ENCODE measurements at places on chromosomes 13 and 19.
A peak's percentile ranks its signal among the peaks of the same experiment; 100 is the strongest.

GRCh38 chr19:44800461-44800860, 8.4 kb upstream of the BCAM start:
- DNase-seq = peak; percentile 81

GRCh38 chr13:113502686-113503085, 12.2 kb upstream of the DCUN1D2 start:
- DNase-seq = no peak

DNA sequence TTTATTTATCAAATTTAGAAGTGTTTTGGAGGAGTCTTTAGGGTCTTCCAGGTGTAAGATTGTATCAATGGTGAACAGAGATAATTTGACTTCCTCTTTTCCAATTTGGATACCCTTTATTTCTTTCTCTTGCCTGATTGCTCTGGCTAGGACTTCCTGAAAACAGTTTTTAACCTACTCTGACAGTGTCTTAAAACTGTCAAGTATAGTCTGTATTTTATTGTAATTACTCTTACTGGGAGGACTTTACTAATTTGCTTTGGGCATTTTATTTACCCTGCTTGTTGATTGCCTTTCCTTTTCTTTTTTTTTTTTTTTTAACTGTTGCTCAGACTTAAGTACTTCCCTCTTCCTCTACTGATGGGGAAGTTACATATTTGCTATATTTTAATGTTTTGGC, 81.3 kb downstream of the URI1 start:
- DNase-seq = no peak

- DNase-seq = peak; percentile 44
Measured at GRCh38 chr19:4115050-4115817, 8.7 kb downstream of the MAP2K2 start.

DNA sequence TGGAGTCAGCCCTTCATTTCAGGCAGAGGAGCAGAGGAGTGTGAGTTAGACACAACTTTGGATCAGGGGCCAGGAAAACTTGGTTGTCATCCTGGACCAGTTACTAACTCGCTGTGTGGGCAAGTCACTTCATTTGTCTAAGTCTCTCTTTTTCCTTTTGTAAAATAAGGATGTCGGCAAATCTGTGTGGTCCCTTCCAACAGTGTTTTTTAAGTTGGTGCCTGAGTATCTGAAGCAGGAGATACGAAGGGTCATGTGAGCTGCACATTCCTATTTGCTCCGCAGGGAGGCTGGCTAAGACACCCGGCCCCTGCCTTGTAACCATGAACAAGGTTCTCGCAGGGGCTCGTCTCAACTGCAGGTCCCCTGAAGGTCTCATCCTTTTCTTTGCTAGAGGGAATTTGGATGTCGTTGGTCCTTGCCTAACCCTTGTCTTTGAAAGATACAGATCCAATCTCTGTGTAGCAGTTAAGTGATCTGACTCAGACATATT, 64.3 kb downstream of the LRCH1 start:
- DNase-seq = no peak

DNA sequence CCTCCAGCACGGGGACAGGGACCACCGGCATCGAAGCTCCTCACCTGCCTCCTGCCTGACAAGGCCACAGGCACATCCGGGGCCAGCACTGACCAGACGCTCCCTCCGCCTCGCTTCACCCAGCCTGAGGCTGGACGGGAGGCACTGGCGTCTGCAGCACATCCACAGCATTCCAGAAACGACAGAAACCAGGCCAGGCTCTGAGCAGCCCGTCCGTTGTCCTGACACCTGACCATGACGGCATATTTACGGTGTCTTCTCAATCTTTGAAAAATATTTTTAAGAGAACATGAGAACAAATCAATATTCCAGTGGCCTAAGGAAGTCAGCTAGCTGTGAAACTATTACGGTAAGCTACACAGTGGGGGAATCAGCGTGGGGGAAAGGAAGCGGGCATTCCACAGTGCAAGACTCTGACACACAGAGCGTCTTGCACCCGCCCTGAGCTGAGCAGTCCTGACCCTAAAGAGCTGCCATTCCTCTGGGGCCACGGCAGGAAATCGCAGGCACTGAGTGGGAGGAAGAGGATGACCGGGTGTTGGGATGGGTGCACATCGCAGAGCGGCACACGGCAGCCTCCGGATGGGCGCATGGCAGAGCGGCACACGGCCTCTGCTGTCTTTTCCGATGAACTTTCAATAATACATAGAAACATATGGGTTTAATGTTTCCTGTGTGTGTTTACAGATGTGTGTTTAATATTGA, 26.8 kb downstream of the RASA3 start:
- DNase-seq = no peak

DNA sequence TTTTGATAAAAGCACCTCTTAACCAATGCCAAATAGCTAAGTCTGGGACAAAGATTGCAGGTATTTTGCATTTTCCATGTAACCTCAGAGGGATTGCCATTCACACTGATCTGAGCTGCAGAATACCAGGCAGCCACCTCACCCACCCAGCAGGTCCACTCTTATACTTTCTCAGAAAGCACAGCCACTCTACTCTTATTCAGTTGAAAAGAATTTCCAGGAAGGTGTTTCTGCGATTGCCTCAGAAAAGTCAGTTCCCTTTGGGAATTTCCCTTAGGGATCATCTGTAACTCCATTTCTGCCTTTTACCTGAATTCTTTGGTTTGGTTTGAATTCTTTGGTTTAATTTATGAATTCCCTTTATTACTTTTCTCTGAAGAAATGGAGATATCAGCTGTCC, 904 bp upstream of the ALOX5AP start:
- no peak for DNase-seq

GRCh38 chr13:38657191-38657590, 29.7 kb upstream of the FREM2 start:
- no peak for DNase-seq

- DNase-seq = peak; percentile 53
Measured at GRCh38 chr19:50607874-50608785, 31.6 kb downstream of the SYT3 start.

DNA sequence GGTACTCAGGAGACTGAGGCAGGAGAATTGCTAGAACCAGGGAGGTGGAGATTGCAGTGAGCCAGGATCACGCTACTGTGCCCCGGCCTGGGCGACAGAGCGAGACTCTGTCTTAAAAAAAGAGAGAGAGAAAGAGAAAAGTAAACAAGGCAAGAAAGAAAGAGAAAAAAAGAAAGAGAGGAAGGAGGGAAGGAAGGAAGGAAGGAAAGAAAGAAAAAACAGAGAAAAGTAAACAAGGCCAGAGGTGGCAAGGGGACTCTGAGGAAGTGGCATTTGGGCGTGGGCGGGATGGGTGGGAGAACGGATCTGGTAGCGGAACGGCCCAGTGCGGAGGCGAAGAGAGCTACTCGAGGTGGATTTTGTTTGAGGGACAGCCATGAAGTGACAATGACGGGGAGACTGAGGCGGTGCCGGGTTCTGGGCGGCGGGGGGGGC, 7.5 kb upstream of the ARRDC2 start:
- DNase-seq = no peak

GRCh38 chr13:30143666-30144400, 163.5 kb downstream of the KATNAL1 start:
- no peak for DNase-seq

- DNase-seq = no peak
Measured at GRCh38 chr19:33194532-33194885, 379 bp downstream of the LRP3 start.

GRCh38 chr19:32809254-32809653, 60.3 kb downstream of the SLC7A9 start:
- DNase-seq = no peak

DNA sequence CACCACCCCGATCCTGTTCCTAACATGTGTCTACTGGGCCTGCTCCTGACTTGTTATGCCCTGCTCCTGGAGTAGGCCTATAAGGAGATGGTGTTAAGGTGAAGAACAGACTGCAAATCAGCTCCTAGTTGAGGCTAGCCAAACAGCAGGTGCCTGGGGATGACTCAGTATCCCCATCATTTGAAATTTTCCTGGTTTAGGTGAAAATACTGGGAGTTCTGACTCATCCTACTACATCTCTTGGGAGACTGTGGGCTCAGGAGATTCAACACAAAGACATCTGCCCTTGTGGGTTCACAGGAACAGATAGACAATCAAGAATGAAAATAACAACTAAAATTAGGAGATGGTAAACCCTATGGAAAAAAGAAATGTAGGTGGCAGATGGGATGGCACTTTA, 41.2 kb downstream of the BRD4 start:
- no peak for DNase-seq

GRCh38 chr19:48511800-48512503, at the start of gene LMTK3:
LMTK3 (minus strand) TSS chr19:48511835; CDS start chr19:48511576, 259 bp downstream.
- peak; percentile 81 for DNase-seq

DNA sequence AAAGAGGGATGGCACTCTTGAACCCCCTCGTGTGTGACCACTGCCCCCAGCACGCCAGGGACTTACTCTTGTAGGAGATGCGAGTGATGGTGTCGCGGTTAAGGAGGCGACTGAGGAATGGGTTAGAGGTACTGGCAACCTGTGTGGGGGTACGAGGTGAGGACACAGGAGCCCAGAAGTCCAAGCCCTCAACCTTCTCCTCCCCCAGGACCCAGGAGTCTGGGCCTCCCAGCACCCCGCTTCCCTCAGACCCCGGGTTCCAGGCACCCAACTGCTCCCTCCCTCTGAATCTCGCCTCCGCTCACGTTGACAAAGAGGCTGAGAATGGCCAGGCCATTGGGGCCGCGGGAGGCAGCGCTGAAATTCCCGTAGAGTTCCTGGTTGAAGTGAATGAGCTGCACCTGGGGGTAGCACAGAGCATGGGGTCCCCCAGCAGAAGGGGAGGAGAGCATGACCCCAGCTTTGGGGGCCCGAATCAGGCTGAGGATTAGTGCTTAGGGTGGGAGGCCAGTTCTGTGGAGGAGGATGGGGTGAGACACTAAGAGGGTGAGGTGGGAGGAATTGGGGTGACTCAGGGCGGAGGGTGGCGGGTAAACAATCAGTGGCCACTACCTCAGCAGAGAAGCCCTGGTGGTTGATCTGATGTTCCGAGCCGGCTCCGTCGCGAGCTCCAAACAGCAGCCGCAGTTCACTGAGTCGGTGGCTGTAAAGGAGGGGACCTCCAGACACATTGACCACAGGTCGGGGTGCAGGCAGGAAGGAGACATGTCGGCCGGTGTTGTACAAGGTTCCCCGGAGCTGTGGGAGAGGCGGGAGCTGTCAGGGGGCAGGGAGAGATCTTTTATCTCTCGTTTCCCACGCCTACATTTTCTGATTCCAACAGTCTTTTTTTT, 2.5 kb upstream of the DBP start:
- no peak for DNase-seq

DNA sequence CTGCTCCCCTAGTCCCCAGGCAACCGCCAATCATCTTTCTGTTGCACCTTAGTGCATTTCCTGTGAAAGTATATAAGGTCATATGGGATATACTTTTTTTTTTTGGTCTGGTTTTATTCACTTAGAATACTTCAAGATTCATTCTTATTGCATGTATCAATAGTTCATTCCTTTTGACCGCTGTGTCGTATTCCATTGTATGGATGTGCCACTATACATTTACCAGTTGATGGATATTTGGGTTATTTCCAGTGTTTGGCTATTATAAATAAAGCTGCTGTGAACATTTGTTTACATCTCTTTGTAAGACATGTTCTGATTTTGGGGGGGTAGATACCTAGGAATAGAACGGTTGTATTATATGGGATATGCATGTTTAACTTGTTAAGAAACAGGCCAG, 9.9 kb upstream of the UBA2 start:
- no peak for DNase-seq

DNA sequence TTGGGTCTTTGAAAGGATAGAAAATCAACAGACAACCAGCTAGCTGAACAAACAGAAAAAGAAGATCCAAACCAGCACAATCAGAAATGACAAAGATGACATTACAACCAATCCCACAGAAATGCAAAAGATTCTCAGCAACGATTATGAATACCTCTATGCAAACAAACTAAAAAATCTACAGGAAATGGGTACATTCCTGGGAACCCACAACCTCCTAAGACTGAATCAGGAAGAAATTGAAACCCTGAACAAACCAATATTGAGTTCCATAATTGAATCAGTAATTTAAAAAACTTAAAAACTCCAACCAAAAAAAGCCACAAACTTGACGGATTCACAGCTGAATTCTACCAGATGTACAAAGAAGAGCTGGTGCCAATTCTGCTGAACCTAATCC, 20.9 kb upstream of the C1QTNF9B start:
- no peak for DNase-seq

- no peak for DNase-seq
Measured at GRCh38 chr13:18628428-18628827, 553.2 kb downstream of the TUBA3C start.

GRCh38 chr19:30313353-30313750, 58.8 kb upstream of the ZNF536 start:
- no peak for DNase-seq
